MCF 10A (cell line): ENCODE measurements at places on chromosomes 4 and X.

- no peak for DNase-seq
These were observed 7.6 kb downstream of the CLCN5 start for GRCh38 chrX:49930039-49930438.

DNA sequence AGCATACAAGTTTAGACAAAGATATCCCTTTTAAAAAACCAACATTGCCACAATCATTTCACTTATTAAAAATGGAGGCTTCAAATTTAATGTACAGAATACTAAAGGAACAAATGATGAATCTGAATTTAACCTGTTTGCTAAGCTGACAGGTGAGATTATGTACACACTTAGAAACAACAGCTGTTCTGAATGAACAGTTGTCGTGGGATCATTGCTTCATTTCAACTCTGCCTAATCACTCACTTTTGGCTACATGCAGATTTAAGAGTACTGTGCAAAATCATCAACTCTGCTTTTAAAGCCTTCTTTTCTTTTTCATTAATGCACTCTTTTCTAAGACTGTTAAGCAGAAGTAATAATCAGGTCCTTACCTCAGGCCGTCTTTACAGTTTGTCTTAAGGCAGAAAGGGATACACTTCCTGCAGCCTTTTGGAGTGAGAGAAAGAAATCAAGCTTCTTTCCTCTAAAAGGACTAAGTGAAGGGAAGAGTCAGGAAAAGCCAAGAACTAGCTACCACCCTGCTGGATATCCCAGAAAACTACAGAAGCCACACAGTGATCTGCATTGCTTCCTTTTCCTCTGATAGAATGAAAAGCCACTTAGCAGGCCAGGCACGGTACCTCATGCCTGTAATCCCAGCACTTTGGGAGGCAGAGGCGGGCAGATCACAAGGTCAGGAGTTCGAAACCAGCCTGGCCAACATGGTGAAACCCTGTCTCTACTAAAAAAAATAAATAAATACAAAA, 54.7 kb upstream of the NPNT start:
- DNase-seq = no peak

DNA sequence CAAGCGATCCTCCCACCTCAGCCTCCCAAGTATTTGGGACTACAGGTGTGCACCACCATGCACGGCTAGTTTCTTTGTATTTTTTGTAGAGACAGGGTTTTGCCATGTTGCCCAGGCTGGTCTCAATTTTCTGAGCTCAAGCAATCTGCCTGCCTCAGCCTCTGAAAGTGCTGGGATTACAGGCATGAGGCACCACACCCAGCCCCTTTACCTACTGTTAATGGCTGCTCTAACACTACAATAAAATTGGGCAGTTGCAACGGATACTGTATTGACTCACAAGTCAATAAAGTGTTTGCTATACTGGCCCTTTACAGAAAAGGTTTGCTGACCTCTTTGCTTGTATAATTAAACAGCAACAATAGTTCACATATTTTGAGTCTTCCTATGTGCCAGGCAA, 41.5 kb downstream of the TRIM2 start:
- DNase-seq = no peak

DNA sequence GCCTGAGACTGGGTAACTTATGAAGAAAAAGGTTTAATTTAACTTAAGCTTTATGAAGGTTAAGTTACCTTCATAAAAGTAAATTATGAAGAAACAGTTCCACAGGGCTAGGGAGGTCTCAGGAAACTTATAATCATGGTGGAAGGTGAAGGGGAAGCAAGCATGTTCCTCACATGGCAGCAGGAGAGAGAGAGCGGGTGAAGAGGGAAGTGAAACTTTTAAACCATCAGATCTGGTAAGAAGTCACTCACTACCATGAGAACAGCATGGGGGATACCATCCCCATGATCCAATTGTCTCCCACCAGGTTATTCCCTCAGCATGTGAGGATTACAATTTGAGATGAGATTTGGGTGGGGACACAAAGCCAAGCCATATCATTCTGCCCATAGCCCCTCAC, 944.7 kb upstream of the NDST4 start:
- no peak for DNase-seq

DNA sequence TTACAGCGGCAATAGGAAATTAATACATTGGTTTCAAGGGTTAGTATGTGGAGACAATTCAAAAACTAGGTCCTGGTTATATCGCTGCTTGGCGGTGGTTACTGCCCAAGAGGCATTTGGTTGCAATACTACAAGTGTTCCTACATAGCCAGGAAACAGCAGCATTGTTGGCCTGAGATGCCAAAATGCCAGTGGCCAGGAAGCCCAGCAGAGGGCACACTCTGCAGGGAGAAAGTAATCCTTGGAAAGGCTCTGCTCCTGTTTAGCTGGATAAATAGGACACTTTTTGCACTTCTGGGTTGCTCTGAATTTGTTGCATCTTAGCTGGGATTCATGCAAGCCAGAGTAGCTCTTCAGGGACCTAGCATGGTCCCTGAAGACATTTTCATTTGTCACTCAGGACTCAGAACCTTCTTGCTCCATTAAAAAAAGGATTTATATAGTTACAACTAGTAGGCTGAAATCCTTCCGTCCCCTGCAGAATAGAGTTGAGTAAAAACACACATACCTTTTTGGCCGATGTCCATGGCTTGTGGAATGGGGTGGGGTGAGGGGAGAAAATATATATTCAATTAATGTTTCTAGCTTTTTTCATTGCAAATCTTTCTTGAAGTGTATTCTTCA, 8.1 kb upstream of the GPR119 start:
- peak; percentile 63 for DNase-seq
